ENCODE measurements at places on chromosomes 3 and 15.

DNA sequence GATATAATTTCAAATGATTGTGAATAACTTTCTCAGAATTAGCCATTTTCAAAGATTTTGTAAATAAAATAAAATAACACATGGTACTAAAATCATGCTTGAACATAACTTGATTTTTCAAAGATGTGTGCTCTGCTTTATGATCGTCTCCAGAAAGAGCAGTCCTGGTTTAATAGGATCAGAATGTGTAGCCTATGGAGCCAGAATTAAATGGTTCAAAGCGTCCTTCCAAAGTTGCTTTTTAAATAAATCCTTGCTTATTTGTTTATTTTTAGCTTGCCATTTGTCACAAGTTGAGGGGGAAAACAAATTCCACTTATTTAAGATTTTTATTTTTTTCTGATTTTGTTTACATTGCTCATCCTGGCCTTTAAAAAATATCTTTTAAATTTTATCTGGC, 123.7 kb upstream of the SPRED1 start:
- no peak for DNase-seq

- no peak for DNase-seq
These were observed 65.2 kb downstream of the GTPBP8 start for GRCh38 chr3:113055961-113056360.

- no peak for DNase-seq
These were observed 625.8 kb upstream of the BCHE start for GRCh38 chr3:166462891-166463470.

DNA sequence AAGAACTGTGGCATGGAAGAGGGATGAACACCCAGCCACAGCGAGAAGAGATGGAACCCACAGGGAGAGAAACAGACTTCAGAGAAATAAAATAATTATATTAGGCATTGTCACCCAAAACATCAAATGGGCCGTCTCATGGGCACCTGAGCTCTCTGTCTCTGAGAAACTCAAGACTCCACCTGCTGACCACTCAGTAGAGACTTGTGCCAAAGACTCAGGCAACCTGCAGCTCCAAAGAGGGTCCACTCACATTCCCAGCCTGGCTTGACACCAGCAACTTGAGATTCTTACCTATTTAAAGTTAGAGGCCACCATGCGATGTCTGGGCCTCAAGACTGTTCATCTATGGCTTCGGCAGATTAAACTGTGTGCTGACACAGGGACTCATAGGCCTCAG, 12.0 kb downstream of the SEMA5B start:
- DNase-seq = no peak

GRCh38 chr3:8967553-8967952, 4.3 kb upstream of the RAD18 start:
- no peak for DNase-seq

DNA sequence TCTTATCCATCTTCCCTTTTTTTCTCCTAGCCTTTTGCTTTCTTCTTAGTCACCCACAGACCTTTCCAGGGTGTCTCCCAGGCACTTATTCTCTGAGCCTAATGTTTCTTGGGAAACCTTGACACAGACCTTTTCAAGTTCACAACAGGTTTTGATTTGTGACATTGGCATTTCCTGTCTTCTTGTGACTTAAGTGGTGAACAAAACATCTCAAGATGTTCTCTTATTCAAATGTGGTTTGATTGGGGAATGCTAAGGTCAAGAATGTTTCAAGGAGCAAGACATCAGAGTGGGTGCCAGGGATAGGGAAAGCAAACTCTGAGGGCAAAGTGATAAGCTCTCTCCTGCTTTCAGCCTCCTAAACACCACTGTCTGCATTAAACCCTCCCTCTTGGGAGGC, 68.2 kb upstream of the GSK3B start:
- DNase-seq = no peak

DNA sequence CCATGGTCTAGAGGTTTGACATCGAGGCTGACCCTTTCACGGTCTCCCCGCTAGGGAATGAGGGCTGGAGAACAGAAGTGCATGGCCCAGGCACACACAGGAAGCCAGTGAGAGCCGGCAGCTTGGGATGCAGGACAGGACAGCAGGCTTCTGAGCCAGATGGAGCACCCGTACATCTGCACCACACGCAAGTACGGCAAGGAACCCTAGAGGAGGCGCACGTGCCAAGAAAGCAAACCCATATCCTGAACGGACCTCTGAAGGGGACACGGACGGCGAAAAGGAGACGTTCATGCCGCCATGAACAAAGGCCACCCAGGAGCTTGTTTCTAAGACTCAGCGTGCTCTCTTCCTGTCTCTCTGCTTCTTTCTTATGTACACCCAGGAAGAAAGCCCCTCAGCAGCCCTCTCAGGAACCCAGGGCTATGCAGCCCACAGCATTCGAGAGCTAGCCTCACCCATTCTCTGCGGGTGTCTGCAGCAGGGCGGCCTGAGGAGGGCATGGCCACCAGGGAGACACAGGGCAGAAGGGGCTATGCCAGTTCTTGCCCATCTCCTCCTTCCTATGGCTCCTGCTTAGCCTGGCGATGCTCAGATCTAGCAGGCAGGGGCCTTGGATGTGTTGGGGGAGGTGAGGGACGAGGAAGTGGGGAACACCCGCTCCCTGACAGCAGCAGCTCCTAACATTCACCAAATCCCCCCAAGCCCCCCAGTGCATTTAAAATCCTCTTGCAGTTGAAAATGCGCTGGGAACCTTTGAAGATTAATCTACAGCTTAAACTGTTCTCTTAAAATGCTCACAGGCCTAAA, 81.3 kb downstream of the PCSK6 start:
- DNase-seq = no peak
